Stimulated activated CD4-positive, alpha-beta T cell treated with anti-CD3 and anti-CD28 coated beads, Interleukin-1b, Interleukin-23, amount 100 ng/mL, for 1 hour (primary cell): ENCODE measurements at places on chromosomes 4 and X.

DNA sequence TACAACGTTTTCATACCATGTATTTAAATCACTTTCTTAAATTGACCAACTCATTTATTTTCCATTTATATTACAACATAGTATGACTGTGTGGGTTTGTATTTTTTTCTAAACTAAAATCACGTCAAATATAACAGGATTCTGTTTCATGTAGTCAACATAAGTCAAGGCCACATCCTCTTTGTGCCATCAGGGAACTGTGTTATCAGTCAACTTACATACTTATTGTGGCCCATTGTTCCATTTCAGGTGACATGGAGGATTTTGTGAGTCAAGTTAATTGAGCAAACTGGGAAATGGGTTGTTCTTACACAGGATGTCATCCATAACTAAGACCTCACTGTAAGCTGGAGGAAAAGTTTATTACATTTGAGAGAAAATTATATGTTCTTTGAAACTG lies 35.9 kb downstream of the STK26 start:
- DNase-seq: no peak

DNA sequence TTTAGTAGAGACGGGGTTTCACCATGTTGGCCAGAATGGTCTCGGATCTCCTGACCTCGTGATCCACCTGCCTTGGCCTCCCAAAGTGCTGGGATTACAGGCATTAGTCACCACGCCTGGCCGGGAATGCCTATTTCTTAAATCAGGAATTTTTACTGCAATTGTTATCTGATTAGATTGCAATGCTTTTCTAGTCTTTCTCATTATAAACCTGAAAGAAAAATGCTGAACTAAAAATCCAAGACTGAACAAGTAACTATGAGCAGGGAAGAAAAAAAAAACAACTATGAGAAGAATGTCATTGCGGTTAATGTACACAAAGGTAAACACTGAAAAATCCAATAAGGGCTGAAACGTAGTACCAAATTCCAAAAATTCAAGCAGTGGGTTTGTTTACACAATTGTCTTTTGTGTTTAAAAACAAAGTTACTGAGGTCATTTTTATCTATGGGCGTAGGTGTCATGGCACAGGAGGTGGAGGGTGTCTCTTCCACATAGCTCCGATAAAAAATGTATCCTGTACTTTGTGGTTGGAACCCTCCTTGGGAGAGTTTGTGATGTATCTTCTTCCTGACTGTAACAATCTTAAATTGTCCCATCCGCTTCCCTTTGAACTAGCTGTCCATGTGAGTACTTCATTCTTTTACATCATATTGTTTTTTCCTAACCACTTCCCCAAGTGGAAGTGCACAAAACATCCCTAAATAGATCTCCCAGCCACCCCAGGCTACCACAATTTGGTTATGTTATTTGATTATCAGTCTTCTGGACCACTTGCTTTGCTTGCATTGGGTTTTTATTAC lies 11.1 kb upstream of the TMEM156 start:
- DNase-seq: no peak

DNA sequence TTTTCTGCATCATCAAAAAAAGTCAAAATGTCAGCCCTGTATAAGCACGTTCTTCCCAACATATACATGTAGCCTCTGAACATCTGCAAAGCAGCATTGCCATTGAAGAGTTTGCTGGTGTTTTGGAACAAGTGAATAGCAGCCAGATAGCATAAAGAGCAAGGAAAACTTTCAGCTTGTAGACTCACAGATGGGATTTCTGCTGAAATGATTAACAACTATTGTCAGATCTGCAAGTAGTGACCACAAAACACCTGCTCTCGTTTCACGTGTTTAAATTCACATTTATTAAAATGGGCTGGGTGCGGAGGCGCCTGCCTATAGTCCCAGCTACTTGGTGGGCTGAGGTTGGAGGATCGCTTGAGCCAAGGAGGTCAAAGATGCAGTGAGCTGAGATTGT lies 123.7 kb downstream of the SPRY1 start:
- no peak for DNase-seq

DNA sequence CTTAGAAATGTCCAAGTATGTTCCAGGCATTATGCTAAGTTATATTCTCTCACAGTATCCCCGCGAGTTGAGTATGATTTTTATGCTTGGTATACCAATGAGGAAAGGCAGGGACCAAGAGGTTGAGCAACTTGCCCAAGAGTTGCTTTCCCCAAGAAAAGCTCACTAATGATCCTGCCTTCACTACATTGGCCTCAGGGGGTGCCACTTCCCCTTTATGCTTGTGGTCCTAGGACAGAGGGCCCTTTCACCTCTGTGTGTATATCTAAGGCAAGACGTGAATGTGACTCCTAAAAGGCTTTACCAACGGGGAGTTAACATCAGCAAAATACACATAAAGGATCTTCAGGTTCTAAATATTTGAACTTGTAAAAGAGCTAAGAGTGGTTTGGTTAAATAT lies 164.4 kb upstream of the CPEB2 start:
- no peak for DNase-seq

DNA sequence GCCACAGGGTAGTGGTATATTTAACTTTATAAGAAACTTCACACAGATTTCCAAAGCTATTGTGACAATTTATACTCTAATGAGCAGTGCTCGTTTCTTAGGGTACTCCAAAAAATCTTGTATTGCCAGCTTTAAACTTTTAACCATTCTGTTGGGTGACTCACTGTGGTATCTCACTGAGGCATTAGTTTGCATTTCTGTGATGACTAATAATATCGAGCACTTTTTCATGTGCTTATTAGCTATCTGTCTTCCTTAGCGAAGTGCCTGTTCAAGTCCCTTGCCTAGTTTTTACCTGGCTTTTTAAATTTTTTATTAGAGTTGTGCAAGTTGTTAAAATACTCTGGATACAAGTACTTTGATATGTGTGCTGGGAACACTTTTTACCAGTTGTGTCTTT lies 5.5 kb downstream of the PNMA3 start:
- DNase-seq: no peak

DNA sequence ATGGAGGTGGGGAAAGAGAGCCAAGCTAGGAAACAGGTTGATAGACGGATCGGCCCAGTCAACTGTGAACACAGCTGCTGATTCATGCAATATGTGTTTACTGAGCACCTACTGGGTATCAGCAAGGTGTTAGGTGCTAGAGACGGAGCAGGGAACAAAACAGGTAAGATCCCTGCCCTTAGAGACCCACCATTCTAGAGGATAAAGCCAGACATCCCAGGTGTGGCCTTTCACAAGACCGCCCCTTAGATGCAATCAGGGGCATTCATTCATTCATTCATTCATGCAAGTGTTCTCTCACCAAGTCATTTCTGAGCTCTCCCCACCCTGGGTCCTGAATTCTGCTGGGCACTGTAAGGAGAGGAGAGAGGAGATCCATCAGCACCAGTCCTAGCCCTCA lies 20.2 kb upstream of the MTM1 start:
- no peak for DNase-seq

DNA sequence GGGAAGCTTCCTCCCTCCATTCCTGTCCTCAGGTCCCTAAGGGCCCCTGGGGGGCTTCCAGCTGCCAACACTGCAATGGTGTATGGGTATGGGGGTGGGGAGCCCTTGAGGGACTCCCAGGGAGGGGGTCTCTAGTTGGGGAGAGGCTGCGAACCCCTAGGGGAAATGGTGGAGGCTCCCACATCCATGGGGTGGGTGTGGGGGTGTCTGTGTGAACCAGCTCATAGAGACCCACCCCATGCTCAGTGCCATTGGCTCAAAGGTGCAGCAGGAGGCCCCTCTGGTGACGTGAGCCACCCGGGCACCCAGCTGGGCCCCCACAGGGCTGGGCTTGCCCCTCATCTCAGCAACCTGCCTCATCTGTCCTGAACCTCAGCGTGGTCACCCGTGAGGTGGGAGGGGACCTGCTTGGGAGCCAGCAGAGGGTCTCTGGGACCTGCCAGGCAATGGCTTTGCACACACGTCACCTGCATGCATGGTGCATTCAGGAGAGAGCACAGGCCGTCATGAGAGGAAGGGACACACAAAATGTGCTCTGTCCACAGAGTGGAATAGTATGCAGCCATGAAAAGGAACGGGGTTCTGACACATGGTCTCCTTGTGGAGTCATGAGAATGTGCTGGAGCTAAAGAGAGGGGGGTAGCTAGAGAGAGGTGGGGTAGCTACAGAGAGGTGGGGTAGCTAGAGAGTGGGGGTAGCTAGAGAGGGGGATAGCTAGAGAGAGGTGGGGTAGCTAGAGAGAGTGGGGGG lies 22.7 kb upstream of the PLCXD1 start:
- DNase-seq: no peak

DNA sequence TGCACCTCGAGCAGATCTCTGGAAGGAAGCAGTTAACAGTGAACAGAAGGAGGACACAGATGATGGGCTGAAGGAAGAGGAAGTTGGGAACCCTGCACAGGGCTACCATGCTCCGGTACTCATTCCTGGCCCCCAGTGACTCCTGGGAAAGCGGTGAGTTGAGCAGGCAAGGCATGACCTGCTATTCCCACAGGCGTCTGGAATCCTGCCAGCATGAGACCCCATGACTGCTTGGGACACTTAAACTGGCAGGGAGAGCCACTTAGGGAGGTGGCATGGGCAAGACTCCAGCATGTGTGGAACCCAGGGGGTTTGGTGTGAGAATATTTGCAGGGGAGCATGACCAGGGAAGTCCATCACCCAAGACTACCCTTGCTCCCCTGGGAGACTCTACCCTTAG lies 1056.4 kb upstream of the POU3F4 start:
- no peak for DNase-seq

DNA sequence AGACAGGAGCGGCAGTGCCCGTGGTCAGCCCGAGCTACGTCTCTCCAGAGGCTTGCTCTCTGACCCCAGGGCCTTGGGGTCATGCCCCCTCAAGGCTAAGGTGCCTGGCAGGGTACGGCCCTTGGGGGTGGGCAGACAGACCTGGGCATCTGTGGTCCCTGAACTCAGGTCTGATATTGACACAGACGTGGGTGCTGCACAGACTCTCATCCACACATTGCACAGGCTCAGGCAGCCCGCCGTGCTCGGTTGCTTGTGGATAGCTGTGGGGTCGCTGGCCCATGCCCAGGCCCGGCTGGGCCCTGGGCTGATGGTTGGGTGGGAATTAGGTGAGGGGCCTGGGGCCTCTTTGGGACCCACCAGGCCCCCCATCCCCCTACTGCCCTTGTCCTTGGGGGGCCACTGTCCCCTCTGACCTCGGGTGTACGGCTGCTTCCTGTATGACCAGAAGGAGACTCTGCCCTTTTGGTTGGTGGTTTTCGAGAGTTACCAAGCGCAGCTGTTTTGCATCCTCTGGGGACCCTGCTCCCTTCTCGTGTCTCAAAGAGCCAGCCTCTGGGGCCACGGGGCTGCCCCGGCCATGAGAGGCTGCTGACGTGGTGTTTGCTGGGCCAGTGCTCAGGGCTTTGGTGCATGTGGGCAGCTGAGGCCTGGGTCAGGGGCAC lies 10.1 kb downstream of the FGFRL1 start:
- no peak for DNase-seq

DNA sequence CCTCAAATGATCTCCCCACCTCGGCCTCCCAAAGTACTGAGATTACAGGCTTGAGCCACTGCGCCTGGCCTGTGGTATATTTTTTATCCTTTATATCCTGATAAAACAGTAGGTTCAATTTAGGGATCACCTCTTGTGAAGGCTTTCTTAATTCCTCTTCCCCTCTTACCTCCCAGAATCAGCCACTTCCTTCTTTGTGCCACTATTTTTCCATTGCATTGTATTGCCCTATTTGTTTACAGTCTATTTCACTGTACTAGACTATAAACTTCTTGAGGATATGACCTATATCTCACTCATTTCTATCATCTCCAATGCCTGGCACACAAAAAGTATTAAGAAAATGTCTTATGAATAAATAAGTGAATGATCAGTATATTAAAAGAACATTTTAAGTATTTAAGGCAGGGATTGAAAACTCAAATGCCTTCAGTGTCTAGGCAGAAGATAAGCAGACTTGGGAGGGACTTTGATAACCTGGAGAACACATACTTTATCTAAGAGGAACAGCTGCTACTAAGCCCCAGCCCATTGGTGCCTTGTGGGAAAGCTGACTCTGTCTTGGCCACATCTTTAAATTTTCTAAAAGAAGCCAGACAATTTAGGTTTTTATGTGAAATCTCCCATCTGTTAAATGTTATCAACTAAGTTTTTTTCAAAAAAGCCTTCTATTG lies 82.3 kb upstream of the OGT start:
- DNase-seq: no peak

DNA sequence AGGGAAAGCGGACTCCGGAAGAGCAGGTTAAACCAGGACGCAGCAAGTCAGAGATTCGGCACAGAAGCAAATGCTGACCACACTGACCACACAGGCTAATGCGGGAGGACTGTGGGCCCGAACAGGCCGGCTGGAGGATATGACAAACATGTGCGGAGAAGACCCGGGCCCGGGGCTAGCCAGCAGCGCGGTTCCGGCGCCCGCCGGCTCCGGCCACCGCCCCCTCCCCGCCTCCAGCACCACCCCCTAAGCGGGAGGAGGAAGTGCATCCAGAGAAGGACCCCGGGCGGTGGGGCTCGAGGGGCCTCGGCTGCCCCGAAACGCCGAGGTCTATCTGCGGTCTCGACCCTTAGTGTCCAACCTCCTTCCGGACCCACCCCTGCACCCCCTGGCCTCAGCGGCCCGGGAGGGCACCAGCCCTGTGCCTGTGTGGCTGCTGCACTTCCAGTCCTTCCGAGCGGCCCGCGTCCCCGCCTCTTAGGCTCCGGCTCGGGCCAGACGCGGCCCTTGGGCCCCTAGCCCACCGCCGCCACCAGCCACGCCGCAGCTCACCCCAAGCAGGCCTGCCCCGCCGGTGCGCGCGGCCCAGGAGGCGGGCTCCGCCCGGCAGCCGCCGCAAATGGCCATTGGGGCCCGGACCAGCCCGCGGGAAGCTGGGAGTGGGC lies 2.1 kb downstream of the ELOVL6 start:
- peak; percentile 3 for DNase-seq

GRCh38 chrX:153549807-153550206 lies 32.4 kb downstream of the ATP2B3 start:
- no peak for DNase-seq

- no peak for DNase-seq
Measured at GRCh38 chr4:140098455-140099160, 55.4 kb downstream of the MAML3 start.
